Thyroid gland (tissue), 4 donors: ENCODE measurements at places on chromosomes 7 and 10. TPM values are rescaled to one million over a fixed set of nuclear protein-coding genes. Genes with fewer than 3 reads are reported as not detected.

GRCh38 chr7:100682991-100683658 is 9.6 kb downstream of the GNB2 start:
- H3K27me3 ChIP-seq = no peaks in the 10 kb centered on the region
- H3K4me3 ChIP-seq = no peak overlapping the region
- H3K4me1 ChIP-seq = no peaks in the 10 kb centered on the region
- no peak overlapping the region for H3K27ac ChIP-seq

- no peak overlapping the region for H3K4me3 ChIP-seq
- H3K27me3 ChIP-seq = no peaks in the 10 kb centered on the region
- no peaks in the 10 kb centered on the region for H3K4me1 ChIP-seq
These were observed 67.5 kb downstream of the UNCX start for GRCh38 chr7:1300206-1300605.

DNA sequence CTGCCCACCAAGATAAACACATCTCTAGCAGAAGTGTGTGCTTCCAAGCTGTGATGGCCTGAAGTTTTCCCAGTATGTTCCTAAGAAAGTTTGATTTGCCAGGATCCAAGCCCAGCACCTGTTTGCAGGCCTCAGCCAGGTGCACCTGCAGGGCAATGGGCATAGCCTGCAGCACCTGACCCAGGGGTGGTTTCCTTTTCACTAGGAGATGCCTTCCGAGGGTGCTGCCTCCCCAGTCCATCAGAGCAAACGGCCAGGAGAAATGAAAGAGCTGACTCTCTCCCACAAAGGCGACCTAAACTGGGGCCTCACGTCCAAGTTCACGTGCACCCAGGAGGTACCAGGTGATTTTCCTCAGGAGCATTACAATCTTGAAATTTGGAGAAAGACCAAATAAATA is 7.1 kb downstream of the UCMA start:
- H3K4me3 ChIP-seq = no peak overlapping the region
- DNase-seq = no peak
- H3K27ac ChIP-seq = no peak overlapping the region
- H3K27me3 ChIP-seq = no peaks in the 10 kb centered on the region
- no peaks in the 10 kb centered on the region for H3K4me1 ChIP-seq

GRCh38 chr7:157684157-157684908 is 347.5 kb downstream of the DNAJB6 start:
- H3K27ac ChIP-seq = no peak overlapping the region
- no peaks in the 10 kb centered on the region for H3K4me1 ChIP-seq
- peaks cover 21% of the 10 kb centered on the region for H3K27me3 ChIP-seq
- no peaks in the 10 kb centered on the region for H3K36me3 ChIP-seq
- DNase-seq = no peak
- H3K4me3 ChIP-seq = no peak overlapping the region

The CPA4 gene
- not detected for total RNA-seq

DNA sequence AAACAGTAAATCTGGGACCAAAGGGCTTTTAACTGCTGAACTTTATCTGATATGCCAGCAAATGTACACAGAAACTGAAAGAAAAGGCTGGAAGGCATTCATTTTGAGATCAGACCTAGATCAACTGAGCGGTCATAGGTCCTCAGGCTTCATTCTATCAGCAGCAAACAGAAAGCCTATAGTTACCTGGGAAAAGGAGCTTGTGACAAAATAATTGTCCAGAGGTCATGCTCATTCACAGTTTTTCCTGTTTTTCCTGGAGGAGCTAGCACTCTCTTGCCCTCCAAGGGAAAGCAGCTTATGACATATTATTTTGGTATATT is 320.2 kb downstream of the AHR start:
- no peaks in the 10 kb centered on the region for H3K27me3 ChIP-seq
- no peaks in the 10 kb centered on the region for H3K36me3 ChIP-seq
- no peak for DNase-seq
- H3K27ac ChIP-seq = no peak overlapping the region
- no peaks in the 10 kb centered on the region for H3K4me1 ChIP-seq
- H3K4me3 ChIP-seq = no peak overlapping the region

DNA sequence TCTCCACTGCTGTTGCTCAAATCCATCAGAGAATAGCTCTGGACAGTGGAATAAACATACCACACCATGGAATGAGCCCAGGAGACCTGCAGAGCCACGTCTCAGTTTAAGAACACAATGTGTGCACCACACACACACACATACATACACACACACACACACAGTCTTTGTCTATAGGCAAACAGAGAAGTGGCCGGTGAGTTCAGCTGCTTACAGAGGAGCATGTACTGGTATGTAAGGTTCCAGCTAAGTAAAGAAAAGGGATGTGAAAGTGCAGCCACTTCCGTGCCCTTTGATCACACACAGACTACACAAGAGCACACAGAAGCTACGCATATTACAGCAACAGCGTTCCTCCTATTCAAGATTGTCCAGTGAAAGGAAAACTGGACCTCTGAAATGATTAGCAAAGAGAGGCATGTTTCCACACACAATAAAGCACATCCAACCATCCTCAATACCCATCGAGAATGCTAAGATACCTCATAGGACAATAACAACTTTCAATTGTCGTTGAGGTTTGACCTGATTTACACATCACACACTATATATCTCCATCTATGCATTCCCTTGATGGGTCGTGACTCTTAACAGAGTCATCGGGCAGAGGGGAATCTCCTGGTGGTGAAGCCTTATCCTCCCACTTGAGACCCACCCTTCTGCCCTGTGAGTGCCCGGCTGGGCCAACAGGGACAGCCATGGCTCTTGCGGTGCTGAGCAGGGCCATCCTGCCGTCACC is 23.6 kb downstream of the SLC35B4 start:
- H3K36me3 ChIP-seq = peaks cover 12% of the 10 kb centered on the region
- no peaks in the 10 kb centered on the region for H3K4me1 ChIP-seq
- DNase-seq = no peak
- no peak overlapping the region for H3K27ac ChIP-seq
- H3K4me3 ChIP-seq = no peak overlapping the region

GRCh38 chr7:151838861-151839381 is 38.0 kb downstream of the PRKAG2 start:
- H3K36me3 ChIP-seq = no peaks in the 10 kb centered on the region
- DNase-seq = peak; percentile 71
- no peaks in the 10 kb centered on the region for H3K27me3 ChIP-seq
- H3K4me3 ChIP-seq = no peak overlapping the region
- H3K27ac ChIP-seq = no peak overlapping the region

- no peak overlapping the region for H3K4me3 ChIP-seq
- H3K27me3 ChIP-seq = no peaks in the 10 kb centered on the region
- H3K4me1 ChIP-seq = no peaks in the 10 kb centered on the region
- no peak for DNase-seq
- H3K27ac ChIP-seq = no peak overlapping the region
These were observed 10.5 kb downstream of the ST8SIA6 start for GRCh38 chr10:17443707-17444387.
